ENCODE measurements at places on chromosomes 5 and 9.
A peak's percentile ranks its signal among the peaks of the same experiment; 100 is the strongest.

GRCh38 chr9:22050924-22051323 lies 41.8 kb upstream of the CDKN2B start:
- peaks cover 43% of the 10 kb centered on the region for H3K4me1 ChIP-seq
- DNase-seq = peak; percentile 30
- peaks cover 12% of the 10 kb centered on the region for H3K27me3 ChIP-seq
- H3K27ac ChIP-seq = peak overlapping the region; percentile 57

- peaks cover 31% of the 10 kb centered on the region for H3K27me3 ChIP-seq
- no peak overlapping the region for H3K4me3 ChIP-seq
- H3K4me1 ChIP-seq = no peaks in the 10 kb centered on the region
- DNase-seq = peak; percentile 65
Measured at GRCh38 chr9:116737152-116737546, 50.0 kb downstream of the TRIM32 start.

DNA sequence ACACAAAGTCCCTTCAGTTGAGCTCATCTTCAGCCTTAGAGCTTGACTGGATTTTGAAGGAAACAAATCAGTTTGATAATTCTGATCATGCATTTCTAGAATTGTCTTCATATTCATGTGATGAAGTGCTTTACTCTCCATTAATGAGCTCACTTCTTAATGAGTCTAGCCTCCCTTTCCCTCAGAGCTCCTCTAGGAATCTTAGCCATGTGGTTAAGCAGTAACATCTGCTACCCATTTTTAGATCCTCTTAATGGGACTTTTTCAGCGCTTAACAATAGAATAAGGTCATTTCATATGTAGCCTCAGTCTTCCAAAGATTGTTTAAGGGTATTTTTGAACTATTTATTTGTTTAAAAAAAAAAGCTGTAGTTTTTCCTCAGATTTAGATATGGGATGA lies 36.9 kb upstream of the LURAP1L start:
- H3K36me3 ChIP-seq = no peaks in the 10 kb centered on the region
- H3K4me3 ChIP-seq = no peak overlapping the region
- H3K4me1 ChIP-seq = no peaks in the 10 kb centered on the region

DNA sequence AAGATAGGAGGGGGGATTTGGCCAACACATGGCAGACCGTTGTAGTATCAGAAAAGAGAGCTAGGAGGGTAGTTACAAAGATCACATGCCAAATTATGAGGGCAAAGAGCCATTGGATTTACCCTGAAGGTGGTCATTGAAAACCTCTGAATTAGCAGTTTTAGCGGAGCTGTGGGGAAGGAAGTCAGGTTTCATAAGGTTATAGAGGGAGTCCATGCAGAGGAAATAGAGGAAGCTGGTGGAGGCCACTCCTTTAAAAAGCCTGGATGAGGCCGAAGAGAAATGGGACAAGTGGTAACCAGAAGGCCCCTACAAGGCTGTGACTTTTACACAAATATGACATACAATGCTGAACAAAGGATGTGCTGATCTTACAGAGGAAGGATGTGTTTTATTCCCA lies 13.2 kb downstream of the DOCK8 start:
- DNase-seq = no peak
- H3K27me3 ChIP-seq = no peaks in the 10 kb centered on the region
- no peak overlapping the region for H3K27ac ChIP-seq
- H3K4me1 ChIP-seq = peaks cover under 1% of the 10 kb centered on the region

DNA sequence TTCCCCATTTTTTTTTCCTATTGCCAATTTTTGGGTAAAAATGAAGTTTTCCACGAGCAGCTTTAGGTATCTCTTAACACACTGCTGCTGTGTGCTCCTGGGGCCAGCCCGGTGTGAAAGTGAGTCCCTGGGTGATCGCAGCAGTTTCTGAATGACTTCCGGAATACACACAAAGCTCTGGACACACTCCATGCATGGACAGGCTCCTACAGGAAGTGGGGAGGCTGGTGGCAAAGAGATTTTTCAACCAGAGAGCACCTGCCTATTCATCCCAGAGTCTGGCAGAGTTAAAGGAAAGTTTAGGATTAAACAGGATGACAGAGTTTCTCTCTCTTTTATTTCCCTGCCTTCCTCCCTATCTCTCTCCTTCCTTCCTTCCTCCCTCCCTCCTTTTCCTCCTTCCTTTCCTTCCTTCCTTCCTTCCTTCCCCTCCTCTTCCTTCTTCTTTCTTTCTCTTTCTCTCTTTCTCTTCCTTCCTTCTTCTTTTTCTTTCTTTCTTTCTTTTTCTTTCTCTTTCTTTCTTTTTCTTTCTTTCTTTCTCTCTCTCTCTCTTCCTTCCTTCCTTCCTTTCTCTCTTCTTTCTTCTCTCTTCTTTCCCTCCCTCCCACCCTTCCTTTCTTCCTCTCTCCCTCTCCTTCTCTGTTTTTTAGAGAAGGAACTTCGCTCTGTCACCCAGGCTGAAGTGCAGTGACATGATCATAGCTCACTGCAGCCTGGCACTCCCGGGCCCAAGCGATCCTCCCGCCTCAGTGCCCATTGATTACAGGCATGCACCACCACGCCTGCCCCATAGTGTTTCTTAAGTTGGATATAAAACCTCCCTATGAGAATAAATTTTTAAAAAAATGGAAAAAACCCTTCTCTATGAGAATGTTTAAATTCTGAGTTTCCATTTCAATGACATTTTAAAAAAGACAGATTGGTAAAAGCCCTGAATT lies 38.7 kb upstream of the UBTD2 start:
- no peaks in the 10 kb centered on the region for H3K27me3 ChIP-seq
- H3K27ac ChIP-seq = no peak overlapping the region
- no peaks in the 10 kb centered on the region for H3K36me3 ChIP-seq
- peaks cover 1% of the 10 kb centered on the region for H3K4me1 ChIP-seq
- no peak for DNase-seq

DNA sequence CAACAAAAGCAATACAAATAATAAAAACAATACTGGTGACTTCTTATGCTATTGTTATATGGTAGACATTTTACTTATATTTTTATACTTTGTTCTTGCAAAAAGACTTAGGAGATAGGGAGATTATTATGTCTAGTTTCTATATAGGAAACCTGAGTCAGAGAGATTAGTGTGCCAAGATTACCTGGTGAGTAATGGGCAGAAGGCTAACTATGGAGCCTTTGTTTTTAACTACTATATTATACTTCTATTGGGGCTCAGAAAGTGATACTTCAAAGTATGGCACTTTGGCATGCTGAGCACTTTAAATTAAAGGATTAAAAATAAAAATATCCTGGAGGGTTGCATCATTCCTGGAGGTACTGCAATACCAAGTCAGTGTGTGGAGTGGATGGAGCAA lies 117.5 kb upstream of the CLINT1 start:
- no peaks in the 10 kb centered on the region for H3K36me3 ChIP-seq
- H3K4me1 ChIP-seq = no peaks in the 10 kb centered on the region
- peaks cover 6% of the 10 kb centered on the region for H3K27me3 ChIP-seq
- no peak overlapping the region for H3K4me3 ChIP-seq
- H3K27ac ChIP-seq = no peak overlapping the region
- no peak for DNase-seq

DNA sequence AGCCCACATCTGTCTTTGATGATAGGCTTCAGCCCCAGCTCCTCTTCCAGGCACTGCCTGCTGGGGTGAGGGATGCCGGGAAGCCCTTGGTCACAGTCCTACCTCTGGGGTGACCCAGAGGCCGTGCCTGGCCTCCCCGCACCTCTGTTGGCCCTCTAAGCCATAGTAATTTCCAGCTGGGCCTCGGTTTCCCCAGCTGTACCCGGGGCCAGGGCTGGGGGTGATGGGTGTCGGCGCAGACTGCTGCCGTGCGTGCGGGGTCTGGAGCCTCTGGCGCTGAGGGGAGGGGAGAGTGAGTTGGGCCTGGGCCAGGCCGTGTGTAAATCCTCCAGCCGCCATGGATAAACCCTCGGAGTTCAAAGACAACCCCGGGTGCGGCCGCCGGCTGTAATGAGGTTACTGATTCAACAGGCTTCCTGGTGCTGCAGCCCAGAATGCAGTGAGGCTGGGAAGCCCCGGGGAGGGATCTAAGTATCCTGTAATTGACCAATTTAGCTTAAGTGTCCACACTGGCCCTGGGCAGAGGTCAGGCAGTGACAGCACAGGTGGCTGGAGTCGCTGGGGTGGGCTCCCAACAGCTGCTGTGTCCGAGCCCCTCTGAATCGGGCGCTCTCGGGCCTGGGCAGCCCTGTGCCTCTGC lies 7.1 kb downstream of the RXRA start:
- H3K4me3 ChIP-seq = no peak overlapping the region
- no peak overlapping the region for H3K27ac ChIP-seq
- H3K36me3 ChIP-seq = no peaks in the 10 kb centered on the region
- H3K27me3 ChIP-seq = no peaks in the 10 kb centered on the region
- DNase-seq = no peak

- H3K4me1 ChIP-seq = no peaks in the 10 kb centered on the region
- H3K36me3 ChIP-seq = no peaks in the 10 kb centered on the region
- DNase-seq = no peak
- H3K4me3 ChIP-seq = no peak overlapping the region
Measured at GRCh38 chr9:108001237-108001636, 511.7 kb upstream of the KLF4 start.

GRCh38 chr5:175860531-175861045 lies 10.8 kb upstream of the CPLX2 start:
- H3K4me3 ChIP-seq = no peak overlapping the region
- no peak for DNase-seq
- H3K27me3 ChIP-seq = peaks cover 4% of the 10 kb centered on the region
- H3K4me1 ChIP-seq = no peaks in the 10 kb centered on the region

- no peaks in the 10 kb centered on the region for H3K4me1 ChIP-seq
- H3K27ac ChIP-seq = no peak overlapping the region
Measured at GRCh38 chr9:89048616-89049015, 57.3 kb downstream of the S1PR3 start.

DNA sequence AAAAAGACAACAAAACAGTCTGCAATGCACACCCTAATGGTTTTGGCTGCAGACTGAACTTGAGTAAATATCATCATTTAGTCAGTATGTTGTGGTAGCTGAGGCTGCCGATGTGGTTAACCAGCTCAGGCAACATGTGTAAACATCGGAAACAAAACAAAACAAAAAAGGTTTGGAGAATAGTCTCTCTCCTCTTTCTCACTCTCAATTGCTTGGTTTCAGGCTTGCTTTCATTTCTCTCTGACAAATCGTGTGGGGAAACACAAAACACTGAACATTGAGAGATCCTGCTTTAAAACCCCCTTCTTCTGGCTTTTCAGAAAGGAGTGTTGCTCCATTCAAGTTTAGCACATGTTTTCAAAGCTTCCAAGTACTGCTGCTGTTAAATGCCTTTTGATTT lies 453.3 kb downstream of the BNC2 start:
- H3K27me3 ChIP-seq = no peaks in the 10 kb centered on the region
- no peaks in the 10 kb centered on the region for H3K36me3 ChIP-seq
- no peaks in the 10 kb centered on the region for H3K4me1 ChIP-seq
- H3K4me3 ChIP-seq = no peak overlapping the region

DNA sequence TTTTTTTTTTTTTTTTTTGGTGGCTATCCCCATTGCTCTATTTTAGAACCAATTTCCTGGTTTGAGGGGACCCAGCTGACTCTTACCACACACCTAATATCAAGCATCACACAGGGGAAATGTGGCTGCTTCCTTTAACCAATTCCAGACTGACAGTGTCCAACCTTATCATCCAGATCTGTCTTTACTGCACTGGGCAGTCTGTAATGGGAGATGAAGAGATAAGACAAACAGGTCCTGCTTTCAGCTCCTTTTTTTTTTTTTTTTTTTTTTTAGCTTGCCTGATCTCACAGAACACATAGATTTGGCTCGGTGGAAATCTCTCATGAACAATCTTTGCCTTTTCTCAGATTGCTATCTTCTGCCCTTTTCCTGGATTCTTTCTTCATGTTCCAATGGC lies 198.8 kb upstream of the TYRP1 start:
- H3K4me3 ChIP-seq = no peak overlapping the region
- H3K27ac ChIP-seq = no peak overlapping the region
- H3K36me3 ChIP-seq = no peaks in the 10 kb centered on the region
- H3K4me1 ChIP-seq = no peaks in the 10 kb centered on the region
- H3K27me3 ChIP-seq = no peaks in the 10 kb centered on the region
- no peak for DNase-seq

DNA sequence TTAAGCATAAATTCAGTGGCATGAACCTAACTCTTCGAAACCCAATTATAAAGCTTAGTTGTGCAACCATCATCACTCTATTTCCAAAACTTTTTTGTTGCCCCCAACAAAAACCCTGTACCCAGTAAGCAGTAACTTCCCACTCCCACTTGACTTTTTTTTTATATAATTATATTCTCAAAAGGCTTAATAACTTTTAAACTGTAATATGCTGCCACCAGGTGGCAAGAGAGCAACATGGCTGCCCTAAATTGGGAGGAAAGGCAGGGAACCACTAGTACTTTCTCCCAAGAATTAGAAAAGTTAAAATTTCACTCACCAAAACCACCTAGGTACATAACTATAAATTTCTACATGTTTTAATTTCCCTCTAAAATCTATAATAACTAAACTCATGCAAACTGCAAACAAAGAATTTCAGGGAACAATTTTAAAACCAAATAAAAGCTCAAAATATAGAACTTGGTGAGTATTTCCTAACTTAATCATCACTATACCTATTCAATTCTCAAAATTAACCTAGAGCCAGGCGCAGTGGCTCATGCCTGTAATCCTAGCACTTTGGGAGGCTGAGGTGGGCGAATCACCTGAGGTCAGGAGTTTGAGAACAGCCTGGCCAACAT lies 50.2 kb upstream of the RNF38 start:
- DNase-seq = no peak
- no peak overlapping the region for H3K27ac ChIP-seq
- H3K4me1 ChIP-seq = peaks cover 8% of the 10 kb centered on the region
- no peak overlapping the region for H3K4me3 ChIP-seq
- H3K27me3 ChIP-seq = no peaks in the 10 kb centered on the region
- peaks cover 3% of the 10 kb centered on the region for H3K36me3 ChIP-seq

DNA sequence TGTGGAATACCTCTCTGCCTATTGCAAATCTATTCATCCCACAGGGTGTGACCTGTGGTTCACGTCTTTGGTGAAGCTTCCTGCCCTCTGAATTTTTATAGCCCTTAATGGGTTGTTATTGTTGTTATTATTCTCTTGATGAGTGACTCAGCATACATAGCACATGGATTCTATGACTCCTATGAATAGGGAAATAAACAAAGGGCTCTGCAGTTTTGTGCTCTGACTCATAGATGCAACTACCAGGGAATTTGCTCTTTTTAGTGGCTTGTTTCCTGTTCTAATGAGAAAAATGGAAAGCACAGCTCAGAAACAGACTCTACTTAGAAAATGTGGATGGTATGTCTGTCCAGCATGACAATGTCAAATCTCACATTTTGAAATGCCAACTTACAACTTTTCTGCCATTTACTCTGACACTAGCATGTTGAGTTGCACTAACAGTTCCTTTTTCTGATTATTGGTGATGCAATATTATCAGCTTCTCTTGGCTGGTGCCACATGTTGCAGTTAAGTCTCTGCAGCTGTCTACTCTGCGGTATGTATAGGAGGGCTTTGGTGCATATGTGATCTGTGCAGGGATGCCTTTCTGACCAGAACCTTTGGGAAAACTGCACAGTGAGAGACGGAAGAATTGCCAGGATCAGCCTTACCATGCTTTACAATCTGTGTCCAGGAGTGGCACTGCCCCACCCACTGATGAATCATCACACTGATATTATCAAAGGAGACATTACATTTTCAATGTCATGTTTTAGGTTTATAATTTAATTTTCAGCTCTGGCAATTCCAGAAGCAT lies 996.4 kb upstream of the WWC1 start:
- no peaks in the 10 kb centered on the region for H3K36me3 ChIP-seq
- no peak for DNase-seq
- H3K27me3 ChIP-seq = no peaks in the 10 kb centered on the region
- no peak overlapping the region for H3K4me3 ChIP-seq
- H3K27ac ChIP-seq = no peak overlapping the region

Data from activated naive CD8-positive, alpha-beta T cell treated with anti-CD3 and anti-CD28 coated beads for 36 hours (primary cell).